ENCODE measurements at places on chromosomes 5 and 9.

- no peak for DNase-seq
Observed at GRCh38 chr9:98472216-98472615, 216.8 kb upstream of the TBC1D2 start.

DNA sequence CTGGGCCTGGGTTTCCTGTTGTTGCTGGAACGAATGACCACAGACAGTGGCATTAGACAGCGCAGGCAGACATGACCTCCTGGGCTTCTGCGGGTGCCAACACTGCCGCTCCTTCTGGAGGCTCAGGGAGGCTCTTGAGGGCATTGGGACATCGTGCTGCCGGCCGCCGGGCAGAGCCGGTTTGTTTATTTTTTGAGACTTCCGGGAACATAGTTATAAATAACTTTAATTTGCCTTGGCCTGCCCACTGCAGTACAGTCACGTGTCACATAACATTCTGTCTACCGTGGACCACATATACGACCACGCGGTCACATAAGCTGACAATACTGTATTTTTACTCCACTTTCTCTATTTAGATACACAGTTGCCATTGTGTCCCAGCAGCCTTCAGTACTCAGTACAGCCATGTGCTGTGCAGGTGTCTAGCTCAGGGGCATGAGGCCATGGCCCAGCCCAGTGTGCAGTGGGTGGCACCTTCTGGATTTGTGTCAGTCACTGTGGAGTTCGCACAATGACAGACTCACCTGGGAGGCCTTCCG is 8.2 kb upstream of the TOR4A start:
- DNase-seq = no peak

DNA sequence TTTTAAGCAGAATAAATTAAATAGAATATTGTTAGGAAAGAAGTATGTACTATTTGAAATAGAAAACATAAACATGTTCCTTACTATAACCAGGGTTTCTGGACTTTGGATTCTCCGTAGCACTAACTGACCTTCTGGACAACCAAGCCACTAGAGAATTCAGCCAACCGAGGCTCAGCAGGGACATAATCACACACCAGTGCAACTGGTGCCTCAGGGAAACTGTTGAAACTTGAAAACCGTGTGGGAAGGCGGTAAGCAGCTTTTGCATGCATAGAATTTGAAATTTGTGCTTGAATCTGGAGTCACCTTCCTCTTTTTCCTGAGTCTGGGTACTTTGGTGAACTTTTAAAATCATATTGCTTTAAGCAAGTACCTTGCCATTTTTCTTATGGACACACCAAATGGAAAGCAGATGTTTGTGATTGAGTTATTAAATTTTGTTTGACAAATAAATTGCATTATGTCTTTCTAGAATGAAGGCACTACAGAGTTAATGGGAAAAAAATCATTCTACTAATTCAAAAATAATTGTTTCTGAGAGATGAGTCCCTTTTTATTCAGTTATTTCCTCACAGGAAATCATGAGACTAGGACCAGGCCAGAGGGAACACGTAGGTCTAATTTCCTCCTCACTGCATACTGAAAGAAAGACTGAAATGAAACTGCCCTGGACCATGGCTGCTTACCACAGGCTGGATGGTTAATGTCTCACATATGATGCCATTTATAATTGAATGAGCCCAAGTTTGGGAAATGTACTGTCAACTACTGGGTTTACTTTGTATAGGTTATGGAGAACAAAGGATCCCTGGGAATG is 20.6 kb upstream of the SCAMP1 start:
- DNase-seq = no peak

GRCh38 chr9:7536310-7536939 is 263.2 kb downstream of the DMAC1 start:
- DNase-seq = no peak

DNA sequence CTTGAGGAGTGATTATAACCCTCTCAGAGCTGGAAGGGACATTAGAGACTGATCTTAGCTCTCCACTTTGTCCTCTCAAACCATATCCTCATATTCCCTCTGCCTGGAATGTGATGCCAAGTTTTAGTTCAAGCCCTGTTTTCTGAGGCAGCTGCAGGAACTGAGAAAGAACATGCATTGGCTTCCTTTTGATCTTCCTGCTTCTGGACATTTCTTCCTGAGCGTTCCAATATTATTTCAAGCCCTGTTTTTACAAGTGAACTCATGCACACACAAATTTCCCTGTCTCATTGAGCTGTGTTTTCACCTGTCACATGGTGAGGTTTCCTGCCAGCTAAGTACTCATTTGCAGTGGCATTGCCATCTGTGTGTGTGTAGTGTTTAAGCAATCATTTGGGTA is 17.0 kb downstream of the FOCAD start:
- no peak for DNase-seq

DNA sequence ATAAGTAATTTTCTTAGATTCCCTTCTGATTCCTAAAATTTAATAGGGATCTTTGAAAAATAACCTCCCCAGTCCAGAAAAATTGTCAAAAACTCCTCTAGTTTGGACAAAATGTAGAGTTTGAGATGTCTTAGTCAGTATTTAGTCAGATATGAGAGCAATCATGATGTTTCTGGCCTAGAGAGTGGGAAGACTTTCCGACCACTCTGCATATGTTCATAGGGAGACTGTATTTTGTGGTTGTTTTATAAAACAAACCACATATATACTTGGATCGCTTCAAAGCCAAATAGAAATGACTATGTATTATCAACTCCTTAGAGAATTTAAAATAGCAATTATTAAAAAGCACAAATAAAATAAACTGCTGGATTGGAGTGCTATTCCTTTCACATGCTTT is 15.8 kb downstream of the ZFAND5 start:
- DNase-seq = no peak

GRCh38 chr5:78824831-78825281 is 160.3 kb downstream of the ARSB start:
- no peak for DNase-seq

- DNase-seq = no peak
Observed at GRCh38 chr5:95975703-95976102, 14.1 kb upstream of the ELL2 start.

DNA sequence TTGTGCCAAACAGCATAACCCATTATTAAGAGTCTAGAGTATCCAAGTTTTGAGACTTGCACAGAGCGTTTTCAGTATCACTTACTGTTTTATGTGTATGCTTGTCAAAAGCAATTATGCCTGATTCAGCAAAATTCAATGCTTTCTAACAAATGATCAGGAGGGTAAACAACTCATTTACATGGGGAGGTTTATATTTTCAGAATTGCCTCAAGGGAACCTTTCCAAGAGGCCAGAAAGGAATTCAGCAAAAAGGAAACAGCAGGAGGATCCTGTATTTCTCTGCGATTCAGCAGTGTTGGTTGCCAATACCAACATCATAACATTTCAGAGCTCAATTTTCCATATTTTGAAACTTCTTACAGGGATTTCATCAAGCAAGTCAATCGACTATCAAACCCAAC is 69.3 kb upstream of the DAB2 start:
- no peak for DNase-seq

DNA sequence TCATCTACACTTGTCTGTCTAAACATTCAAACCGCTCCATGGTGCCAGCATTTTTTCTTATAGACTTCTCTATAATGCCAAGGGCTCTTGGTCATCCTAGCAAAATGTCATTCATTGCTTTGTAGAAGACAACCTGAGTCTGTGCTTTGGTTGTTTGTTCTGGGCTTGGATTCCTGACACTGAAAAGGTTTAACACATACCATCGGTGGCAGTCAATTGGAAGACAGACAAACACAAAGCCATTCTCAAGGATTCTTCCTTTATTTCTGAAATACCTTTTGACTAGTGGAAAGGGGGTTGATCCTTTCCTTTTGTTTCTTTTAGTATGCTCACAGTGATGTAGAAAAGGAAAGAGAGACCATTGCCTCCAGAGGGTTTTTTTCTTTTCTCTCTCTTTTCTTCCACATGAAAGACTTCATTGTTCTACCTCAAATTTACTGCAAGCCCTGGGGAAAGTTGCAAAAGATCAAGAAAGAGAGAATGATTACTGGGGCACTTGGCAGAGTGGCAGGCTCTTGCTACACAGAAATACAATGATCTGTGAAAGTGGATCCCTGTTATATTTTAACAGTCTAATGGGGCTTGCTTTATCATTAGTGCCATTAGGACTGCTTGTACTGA is 66.4 kb upstream of the TMC1 start:
- no peak for DNase-seq

GRCh38 chr9:108049671-108050494 is 560.3 kb upstream of the KLF4 start:
- DNase-seq = no peak

DNA sequence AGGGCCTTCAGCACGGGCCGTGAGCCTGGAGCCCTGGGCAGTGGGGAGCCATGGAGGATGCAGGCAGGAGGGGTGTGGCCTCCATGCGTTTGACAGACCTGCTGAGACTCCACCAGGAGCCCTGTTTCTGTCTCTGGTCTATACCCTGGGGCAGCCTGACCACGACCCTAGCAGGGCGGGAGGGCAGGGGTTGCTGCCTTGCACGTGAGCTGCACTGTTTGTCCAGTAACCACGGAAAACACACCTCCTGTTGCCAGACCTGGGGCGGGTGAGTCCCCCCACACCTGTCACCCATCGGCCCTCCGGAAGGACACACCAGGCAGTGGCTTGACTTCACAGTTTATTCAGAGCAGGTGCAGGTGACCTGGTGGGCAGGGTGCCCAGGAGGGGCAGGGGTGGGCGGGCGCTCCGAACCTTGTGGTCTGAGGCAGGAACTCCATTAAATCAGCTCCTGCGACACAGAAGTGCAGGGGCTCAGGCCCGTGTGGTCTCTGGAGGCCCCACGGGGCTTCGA is 3.9 kb downstream of the LCN8 start:
- no peak for DNase-seq

- DNase-seq = no peak
Observed at GRCh38 chr5:41636605-41637004, 126.2 kb upstream of the PLCXD3 start.

- DNase-seq = no peak
Observed at GRCh38 chr5:74138721-74139120, 501.8 kb downstream of the ENC1 start.

GRCh38 chr9:33130961-33131789 is 36.0 kb downstream of the B4GALT1 start:
- DNase-seq = no peak

DNA sequence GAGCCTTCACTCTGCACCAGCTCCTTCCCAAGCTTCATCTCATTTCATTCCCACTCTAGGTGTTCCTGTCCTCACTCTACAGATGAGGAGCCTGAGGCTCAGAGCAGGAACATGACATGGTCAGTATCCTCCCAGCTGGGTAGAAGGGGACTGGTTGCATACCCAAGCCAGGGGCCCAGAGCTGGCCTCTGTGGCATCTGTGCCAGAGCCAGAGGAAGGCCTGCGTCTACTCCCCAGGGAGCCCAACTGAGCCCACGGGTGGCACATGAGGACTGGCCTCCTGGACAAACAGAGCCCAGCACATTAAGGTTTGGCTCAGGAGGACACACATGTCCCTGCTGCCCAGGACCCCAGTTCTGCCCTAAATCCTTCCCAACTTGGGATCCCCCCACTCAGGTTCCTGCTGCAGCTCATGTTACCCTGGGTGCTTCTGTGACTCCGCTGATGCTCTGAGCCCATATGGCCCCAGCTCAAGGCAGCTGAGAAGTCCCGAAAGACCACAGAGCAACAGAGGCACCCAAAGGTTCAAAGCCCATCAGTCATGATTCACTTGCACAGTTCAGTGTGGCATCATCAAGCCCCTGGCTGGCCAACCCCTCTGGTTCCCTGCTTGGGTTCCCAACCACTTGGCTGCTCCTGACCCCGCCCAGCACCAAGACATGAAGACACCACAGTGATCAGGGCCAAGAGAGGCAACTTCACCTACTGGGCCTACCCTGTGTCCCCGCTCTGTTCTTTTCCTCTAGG is 8.5 kb upstream of the NEURL1B start:
- no peak for DNase-seq

GRCh38 chr5:174998131-174998730 is 273.8 kb downstream of the MSX2 start:
- no peak for DNase-seq

DNA sequence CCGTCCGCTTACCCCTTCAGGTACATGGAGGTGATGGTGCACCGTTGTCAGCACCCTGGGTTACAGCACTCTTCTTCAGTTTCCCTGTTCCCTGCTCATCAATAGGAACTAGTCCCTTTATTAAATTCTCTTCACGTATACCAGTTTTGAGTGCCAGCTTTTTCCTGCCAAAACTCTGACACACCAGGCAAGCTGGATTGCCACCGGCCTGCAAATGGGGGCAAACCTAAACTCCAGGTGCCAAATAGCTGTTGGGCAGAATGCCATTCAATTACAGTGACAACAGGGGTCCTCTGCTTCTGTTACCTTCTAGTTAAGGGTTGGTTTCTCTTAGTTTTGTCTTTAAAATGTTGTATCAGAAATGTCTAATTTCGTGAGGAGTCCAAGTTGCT is 400.4 kb downstream of the OSTF1 start:
- no peak for DNase-seq

DNA sequence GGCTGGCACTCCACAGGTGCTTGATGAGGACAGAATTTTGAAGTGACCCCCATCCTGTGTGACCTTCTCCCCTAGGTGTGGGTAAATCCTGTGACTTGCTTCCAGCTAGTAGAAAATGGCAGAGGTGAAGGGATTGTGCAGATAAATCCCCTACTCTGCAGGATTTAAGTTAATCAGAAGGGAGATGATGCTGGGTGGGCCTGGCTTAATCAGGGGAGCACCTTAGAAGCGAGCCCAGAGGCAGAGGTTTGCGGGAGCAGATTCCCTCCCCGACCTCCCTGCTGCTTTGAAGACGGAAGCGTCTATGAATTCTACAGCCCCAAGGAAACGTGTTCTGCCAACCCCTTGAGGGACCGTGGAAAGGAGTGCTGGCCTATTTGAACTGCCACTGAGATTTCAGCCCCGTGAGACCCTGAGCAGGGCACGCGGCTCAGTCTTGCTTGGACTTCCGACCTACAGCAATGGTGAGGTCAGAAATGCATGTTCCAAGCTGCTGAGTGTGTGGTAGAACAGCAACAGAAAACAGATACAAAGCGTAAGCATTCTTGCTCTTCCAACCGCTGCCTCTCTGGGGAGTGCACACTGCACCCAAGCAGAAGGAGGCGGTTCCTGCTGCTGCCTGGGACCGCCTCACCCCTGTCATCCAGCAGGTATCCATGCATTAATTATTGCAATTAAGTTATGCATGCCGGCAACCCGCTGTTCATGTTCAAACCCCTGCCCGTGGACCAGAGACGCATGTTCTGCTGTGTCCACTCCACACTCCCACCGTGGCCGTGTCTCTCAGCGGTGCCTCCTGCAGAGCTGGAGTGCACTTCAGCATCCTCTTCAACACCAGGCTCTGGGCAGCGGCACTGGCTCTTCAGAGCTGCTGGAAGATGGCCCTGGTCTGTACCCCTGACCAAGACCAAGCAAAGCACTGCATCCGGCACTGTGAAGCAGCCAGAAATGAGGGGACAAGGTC is 54.6 kb upstream of the RXRA start:
- DNase-seq = no peak

- DNase-seq = no peak
Observed at GRCh38 chr9:16559418-16560188, 310.9 kb downstream of the BNC2 start.

GRCh38 chr9:131841765-131842318 is 102.0 kb upstream of the RAPGEF1 start:
- DNase-seq = no peak

All from activated T-helper 1 cell treated with Interleukin-2 at 50 U/mL for 16 hours (primary cell).